ENCODE measurements at places on chromosomes 7 and 10.

- DNase-seq, result no peak
Measured at GRCh38 chr7:66768865-66769832, 28.6 kb downstream of the RABGEF1 start.

DNA sequence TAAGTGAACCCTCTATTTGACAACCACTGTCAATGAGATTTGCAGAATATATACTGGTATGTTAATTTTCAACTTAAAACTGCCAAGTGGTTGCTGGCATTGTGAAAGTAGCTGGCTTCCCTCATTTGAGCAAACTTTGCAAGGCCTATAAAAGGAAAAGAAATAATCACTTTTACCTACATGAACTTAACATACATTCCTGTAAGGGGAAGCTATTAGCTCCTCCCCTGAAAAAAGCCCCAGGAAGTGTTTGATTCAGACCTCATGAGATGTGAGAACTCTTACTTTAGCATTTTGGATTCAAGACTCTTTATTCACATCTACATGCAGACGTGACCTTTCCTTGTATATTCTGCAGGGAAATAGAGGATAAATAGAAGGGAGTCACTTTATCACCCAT is 175.6 kb downstream of the OTUD1 start:
- no peak for DNase-seq

DNA sequence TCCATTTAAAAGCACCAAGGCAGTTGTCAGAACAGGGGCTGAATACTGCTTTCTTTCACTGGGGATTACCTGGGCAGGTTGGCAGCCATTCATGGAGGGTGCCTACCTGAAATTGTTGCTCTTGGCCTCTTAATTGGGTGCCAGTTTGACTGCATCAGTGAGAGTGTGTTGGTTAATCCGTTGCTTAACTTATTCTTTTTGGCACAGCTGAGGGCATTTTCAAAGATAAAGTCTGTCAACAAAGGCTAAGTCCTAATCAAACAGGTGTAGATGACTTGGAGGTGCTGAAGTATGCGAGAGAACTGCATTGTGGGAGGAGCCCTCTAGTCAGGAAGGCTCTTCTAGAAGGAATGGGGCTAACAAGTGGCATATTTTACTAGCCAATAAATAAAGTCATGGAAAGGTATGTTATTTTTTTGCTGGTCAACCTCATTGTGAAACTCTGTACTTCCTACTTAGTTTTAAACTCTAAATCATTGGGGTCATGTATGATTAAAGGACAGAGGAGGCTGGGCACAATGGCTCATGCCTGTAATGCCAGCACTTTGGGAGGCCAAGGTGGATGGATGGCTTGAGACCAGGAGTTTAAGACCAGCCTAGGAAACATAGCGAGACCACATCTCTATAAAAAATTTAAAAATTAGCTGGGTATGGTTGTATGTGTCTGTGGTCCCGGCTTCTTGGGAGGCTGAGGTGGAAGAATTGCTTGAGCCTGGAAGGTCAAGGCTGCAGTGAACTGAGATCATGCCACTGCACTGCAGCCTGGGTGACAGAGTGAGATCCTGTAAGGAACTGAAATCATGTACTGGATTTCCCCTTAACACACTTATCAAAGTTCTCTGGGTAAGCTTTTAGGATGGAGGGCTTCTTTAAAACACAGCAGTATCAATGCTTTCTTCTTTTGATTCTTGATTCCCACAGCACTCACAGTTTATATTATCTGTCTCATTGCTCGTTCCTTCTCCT is 134.1 kb downstream of the LRMDA start:
- DNase-seq, result no peak

DNA sequence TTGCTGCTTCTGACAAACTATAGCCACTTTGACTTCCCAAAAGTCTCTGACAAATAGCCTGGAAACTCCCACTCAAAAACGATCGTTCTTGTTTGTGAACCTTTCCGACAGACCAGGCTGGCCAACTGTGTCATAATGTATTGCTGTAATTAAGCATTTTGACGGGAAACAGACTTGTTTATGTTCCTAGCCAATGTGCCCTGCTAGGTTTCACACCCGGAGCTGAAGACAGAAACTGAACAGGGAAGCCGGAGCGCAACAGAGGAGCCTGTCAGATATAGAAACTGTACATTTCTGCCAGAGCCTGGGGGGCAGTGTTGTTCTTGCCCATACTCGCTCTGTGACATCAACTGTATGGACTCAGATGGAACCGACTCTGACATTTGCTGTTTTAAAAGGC is 55.3 kb upstream of the C7orf33 start:
- no peak for DNase-seq

GRCh38 chr7:102975854-102976253 is 63.1 kb downstream of the LRRC17 start:
- DNase-seq, result no peak
